Eye (tissue), 1 donor: ENCODE measurements at places on chromosomes 2 and 18.

DNA sequence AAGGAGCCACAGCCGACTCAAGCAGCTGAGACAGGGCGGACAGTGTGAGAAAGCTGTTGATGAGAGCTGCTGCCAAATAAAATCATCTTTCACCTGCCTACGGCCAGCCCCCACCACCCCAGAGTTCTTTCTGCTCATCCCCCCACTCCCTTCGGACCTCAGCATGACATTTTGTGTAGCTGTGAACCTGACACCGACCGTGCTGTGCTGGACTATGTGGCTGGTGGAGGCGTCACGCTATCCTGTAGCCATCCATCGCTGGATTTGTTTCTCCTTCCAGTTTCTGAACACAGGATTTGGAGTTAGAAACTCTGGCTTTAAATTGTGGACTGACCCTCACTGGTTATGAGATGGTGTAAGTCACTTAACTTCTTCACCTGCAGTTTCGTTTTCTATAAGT is 317.3 kb downstream of the DCDC2C start:
- peak; percentile 18 for DNase-seq

GRCh38 chr18:941331-941730 is 36.7 kb downstream of the ADCYAP1 start:
- DNase-seq = no peak

- no peak for DNase-seq
Measured at GRCh38 chr2:172311921-172312345, 115.5 kb upstream of the ITGA6 start.

- DNase-seq = peak; percentile 66
Measured at GRCh38 chr2:67649331-67650261, 252.5 kb downstream of the ETAA1 start.

GRCh38 chr18:73840319-73840945 is 307.2 kb downstream of the FBXO15 start:
- DNase-seq = peak; percentile 64

DNA sequence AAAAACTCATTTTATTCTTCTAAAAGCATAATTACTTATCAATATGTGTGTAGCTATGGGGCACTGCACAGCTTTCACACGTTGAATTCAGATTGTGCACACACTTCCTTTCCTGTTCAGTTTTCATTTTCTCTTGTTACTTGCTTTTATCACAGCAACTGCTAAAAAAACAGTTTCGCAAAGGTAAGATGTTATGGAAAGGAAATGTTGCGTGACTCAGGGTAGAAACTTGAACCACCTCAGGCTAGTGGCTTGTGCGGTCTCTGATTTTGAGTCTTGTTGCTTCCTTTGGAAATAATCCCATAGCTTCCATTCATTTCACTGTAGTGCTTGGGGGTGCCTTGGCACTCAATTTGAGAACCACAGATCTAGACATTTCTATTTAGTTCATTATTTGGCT is 171.9 kb downstream of the FMNL2 start:
- DNase-seq = no peak

DNA sequence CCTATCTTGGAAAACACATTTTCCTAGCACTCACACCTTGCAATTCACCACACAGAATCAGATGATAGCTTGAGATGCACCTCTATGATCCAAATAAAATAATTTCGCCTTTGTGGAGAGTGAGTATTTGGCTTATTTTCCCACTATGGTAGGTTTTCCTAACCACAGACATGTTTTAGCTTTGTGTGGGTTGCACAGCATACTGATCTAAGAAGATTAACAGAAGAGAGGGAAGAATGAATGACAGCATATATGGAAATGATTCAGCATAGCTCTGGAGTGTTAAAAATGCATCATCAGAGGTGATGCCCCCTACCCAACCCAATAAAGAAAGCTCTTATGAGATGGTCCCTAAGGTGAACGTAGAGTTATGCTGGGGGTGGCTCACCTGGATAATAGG is 72.5 kb downstream of the GCA start:
- no peak for DNase-seq

- DNase-seq = no peak
Measured at GRCh38 chr2:196635156-196635555, 4.4 kb upstream of the CCDC150 start.

- DNase-seq = no peak
Measured at GRCh38 chr2:134199123-134199522, 54.7 kb upstream of the MGAT5 start.

DNA sequence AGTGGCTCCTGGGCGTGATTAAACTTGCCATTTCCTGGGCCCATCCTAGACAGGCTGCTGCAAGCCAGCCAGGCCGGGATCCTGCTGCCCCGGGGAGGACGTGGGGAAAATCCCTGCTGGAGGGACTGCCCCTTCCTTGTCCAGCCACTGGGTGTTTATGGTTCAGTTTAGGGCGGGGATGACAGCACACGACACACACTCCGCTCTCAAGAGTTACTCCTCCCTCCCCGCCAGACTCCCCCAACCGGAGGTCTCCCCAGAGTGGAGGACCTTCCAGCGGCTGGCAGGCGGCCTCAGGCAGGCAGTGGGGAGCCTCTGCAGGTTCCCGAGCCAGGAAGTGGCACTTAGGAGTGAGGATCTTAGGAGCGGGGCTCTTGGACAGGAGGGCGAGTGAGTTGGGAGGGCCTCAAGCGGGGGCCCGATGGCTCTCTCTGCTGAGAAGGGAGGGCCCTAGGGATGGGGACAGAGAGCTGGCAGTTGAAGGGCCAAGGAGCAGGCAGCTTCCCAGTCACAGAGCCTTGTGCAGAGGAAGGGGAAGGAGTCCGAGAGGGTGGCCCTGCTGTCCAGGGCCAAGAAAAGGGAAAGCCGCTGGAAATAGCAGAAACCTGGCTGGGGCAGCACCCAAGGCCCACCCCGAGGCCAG is 5.7 kb upstream of the GPR35 start:
- no peak for DNase-seq

DNA sequence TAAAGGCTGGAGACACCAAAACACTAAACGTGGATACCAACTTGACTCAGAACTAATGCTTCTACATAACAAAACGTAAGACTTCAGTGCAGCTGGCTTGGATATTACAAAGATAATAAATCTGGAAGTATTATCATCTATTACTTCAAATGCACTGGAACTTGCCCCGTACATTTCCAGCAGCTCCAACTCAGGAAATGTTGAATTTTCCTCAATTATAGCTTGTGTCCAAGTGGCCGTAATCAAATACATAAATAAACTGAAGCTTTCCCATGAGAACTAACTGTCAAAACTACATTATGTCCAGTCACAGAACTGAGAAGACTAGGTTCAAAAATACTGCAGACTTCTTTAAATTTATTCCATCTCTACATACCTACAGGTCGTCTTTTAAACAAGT is 6.2 kb downstream of the PDE1A start:
- no peak for DNase-seq

DNA sequence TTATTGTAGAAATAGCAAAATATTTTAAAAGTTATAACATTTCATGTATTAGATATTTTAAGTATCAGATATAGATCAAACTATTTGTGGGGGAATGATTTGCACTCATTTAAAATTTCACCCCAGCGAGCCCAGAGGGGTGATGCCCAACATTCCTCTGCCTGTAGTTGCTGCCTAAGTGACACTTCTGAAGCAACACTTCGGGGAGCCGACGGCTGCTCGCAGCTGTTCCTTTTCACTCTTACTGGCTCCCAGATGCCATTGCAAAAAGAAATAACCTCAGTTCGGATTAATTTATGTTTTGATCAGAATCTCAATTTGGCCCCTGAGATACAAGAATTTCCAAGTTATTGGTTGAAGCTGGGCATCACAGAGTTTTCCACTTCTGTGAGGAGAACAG is 603.8 kb downstream of the PLCL1 start:
- DNase-seq = no peak

- peak; percentile 2 for DNase-seq
Measured at GRCh38 chr2:76019128-76019527, 308.4 kb upstream of the GCFC2 start.

GRCh38 chr2:239252801-239253200 is 148.0 kb downstream of the HDAC4 start:
- no peak for DNase-seq
